ENCODE measurements at places on chromosomes 4 and X.

DNA sequence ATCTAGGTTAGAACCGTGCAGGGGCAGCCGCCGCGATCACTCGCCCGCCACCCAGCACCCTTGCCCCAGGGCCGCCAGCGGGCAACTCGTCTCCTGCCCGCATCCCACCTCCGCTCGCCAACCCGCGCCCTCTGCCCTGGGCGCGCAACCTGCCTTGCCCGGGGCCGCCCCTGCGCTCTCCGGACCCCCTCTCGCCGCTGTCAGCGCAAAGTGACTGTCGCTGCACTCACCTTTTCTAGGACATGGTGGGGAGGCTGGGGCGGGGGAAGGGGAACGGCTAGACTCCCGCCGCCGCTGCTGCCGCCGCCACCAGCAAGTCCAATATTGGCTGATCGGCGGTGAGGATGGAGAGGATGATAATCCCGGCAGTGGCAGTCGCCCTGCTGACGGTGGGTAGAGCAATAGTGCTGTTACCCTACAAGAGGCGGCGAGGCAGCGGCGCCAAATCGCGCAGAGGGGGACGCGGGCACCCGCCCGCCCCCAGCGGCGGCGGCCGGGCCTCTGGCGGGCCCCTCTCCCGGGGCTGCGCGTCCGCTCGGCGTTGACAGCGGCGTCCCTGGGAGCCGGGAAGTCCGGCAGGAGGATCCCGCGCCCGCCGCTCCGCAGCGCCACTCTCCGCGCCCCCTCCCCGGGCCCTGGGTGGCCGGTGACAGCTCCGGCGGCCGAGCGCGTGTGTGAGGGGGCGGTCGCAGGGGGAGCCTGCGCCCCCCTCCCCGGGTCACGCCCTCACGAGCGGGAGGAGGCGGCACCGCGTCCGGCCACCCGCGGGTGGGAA, 2.3 kb upstream of the NR3C2 start:
- peak; percentile 25 for DNase-seq

- no peak for DNase-seq
These were observed 1.6 kb upstream of the MAB21L2 start for GRCh38 chr4:150580306-150580705.

DNA sequence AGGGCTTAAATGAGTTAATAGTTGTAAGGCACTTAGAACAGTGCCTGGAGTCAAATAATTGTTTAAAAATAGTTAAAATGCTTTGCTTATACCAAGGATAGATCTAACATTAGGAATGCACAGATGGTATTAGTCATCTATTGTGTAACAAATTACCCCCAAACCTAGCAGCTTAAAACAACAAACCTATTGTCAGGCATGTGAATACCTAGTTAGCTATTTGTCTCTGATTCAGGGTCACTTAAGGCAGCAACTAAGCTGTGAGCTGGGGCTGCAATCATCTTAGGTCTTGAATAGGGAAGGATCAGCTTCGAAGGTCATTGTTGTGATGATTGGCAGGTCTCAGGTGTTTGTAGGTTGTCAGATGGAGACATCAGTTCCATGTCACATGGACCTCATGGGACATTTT, 42.4 kb upstream of the AGA start:
- DNase-seq: peak; percentile 42

- no peak for DNase-seq
These were observed 1583.1 kb upstream of the PCDH10 start for GRCh38 chr4:131566026-131566425.

GRCh38 chr4:120960656-120961267, 38.2 kb upstream of the PRDM5 start:
- no peak for DNase-seq

DNA sequence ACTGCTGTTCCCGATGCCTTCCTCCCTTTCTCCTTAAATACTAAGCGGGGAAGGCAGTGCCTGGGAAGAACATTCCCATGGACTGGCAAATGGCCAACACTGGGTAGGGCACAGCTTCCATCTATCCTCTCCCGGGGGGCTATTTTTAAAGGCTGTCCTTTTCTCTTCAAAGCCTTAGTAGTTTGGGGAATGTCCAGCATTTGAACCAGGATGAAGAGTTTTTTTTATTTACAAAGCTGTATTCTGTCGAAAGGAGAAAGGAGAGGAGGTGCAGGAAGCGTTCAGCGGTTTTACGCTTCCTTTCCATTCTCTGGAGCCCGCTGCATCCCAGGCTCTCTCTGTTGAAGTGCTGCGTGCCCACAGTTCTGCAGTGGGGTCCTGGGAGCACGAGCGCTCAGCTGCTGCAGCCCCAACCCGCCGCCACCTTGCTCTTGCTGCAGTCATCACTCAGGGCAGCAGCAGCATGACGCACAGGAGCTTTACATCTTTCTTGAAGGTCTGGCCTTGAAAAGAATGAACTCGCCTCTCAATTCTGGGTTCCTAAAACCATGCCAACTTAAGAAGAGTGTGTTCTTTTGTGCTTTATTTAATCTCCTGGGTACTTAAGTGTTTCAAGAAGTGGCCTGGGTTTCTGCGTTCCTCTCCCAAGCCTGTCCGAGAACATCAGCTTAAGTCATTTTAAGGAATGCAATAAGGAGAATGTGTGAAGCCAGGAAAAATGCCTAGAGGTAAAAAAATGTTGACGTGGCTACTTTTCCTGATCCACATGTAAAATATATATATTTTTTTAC, 427.2 kb downstream of the MAPK10 start:
- no peak for DNase-seq

DNA sequence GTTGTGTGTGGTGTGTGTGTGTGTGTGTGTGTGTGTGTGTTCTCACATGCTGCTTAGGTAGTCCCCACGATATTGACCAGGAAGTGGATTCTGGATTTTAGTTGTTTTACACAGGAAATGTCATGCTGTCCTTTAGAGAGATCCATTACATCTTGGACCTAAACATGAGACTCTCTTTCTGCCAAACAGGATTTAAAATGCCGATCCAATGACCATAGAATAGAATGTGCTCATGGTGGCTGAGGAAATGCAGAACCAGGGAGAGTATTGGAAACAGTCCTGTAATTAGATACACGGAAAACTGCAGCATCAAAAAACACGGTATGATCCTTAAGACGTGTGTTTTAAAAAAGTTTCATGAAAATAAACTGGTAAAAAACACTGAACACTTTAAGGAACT, 347.8 kb upstream of the FRG1 start:
- DNase-seq: no peak

DNA sequence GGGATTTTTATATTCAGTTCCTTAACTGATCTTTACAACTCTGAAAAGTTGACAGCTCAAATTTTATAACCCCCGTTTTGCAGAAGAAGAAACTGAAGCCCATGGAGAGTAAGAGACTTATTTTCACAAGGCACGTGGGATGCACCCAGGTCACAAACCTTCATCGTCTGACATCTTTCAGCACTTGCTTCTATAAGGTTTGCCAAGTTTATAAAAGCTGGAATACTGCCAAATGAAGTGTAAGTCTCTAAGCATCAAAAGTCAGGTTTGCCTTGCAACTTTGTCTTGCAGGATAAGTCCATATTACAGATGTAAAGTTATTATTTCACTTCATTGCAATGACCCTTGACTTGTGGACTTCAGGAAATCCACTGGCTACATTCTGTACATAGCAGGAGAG, 6.3 kb upstream of the KCNIP4 start:
- DNase-seq: no peak

- no peak for DNase-seq
These were observed 126.1 kb downstream of the NAA11 start for GRCh38 chr4:79199743-79200142.

GRCh38 chr4:122784261-122784660, 42.4 kb upstream of the FGF2 start:
- no peak for DNase-seq

- DNase-seq: no peak
These were observed 214.0 kb upstream of the UGT8 start for GRCh38 chr4:114384629-114385028.

- peak; percentile 16 for DNase-seq
These were observed 61.0 kb downstream of the ANXA3 start for GRCh38 chr4:78612398-78613178.

DNA sequence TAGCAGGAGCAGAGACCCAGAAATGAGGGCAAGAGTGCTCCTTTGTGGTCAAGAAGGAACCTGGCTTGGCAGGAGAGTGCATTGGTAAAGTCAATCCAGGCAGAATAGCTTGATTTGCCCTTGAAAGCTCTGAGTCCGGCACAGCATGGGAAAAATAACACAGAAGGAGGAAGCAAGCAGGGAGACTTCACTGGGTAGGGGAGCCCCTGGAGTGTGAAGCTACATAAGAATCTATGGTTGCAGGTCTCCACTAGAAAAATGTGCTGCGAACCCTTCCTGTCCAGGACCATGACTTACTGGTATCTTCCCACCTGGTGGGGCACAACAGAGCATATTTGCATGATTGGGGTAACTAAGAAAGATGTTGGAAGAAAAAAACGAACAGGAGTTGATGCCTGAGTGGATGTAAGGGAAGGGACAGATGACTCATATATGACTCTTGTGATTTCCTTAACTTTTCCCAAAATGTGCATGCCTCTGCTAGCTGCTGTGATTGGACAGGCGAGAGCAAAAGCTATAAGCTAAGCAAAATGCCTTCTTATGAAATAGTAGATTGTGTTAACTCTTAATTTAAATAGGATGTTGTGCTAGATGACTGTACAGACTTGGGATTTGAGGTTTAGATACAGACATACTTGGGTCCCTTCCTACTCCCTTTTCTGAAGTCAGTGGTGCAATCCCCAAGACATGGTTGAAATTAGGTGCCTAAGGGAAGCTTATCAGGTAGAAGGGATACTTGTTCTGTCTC, 3.3 kb downstream of the IL13RA1 start:
- no peak for DNase-seq

- no peak for DNase-seq
These were observed 74.5 kb downstream of the DCLK2 start for GRCh38 chr4:150152766-150153165.

- no peak for DNase-seq
These were observed 421.7 kb upstream of the INTU start for GRCh38 chr4:127210893-127211649.

DNA sequence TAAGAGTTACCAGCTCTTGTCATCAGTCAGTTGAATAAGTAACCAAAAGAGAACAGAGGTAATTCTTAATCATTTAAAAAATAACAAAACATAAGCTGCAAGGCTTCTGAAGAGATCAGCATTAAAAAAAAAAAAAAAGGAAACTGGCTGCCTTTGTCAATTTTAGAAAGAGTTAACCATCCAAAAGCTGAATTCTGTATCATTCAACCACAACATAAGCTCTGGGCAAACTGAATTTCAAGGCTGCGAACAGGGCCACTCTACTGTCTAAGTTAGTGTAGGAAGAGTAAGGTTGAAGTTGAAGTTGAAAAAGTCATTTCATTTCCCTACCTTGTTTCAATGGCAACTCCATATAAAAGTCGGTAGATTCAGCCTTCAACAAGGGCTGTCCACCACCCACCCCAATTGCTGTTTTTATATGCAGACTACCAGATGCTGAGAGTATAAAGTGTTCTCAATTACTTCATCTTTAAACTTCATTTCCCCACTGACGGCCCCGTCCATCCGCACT, 1.1 kb upstream of the LIN54 start:
- DNase-seq: no peak

DNA sequence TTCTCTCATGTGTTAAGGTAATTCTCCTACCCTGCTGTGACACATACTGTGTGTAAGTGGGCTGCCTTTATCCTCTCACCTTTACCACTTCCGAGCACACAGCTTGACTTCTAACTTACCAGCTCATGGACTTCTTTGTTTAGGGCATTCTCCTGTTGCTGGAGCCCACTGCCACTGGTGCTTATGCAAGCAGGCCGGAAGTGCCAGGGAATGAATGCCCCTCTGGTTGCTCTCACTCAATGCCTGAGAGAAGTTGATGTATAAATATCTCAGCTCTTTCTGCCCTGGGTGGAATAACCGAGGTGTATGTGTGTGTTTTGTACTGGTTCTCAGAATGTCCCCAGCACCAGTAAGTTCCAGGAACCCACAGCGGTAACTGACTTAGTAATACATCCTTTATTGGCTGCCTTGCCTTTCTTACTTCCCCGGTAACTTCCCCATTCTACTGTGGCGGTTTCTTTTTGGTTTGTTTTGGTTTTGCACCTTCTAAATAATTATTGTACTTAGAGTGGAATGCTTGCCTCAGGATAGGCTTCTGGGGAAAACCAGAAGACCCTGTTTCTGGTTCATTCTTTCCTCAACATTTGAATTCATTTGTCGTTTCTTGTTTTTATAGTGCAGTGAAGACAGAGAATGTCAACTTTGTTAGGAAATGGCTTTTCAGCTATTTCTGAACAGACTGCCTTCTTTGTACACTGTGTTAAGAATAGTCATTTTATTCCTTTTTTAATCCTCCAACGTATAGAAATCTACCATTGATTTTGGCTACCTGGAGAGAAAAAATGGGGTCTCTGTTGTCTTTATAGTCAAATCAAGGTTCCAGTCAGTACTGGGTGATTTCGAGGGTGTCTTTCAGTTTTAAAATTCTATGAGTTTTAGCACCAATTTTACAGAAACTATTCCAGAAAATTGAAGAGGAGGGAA, 45.4 kb downstream of the CXorf58 start:
- DNase-seq: peak; percentile 0

All from urothelium cell line (cell line).